ENCODE measurements at places on chromosomes 6 and 20. TPM values are rescaled to one million over a fixed set of nuclear protein-coding genes. Genes with fewer than 3 reads are reported as not detected.
A peak's percentile ranks its signal among the peaks of the same experiment; 100 is the strongest.

GRCh38 chr20:57589123-57589727, 28.3 kb downstream of the PCK1 start:
- no peak for DNase-seq
- peak overlapping the region; percentile 8 for H3K4me3 ChIP-seq
- no peaks in the 10 kb centered on the region for H3K36me3 ChIP-seq
- no peaks in the 10 kb centered on the region for H3K27me3 ChIP-seq
- peak overlapping the region; percentile 96 for H3K27ac ChIP-seq

FOXP4 gene
- polyA plus RNA-seq, result 14.0 TPM

- no peak overlapping the region for H3K27ac ChIP-seq
- no peaks in the 10 kb centered on the region for H3K4me1 ChIP-seq
- no peak for DNase-seq
- H3K4me3 ChIP-seq, result no peak overlapping the region
- no peaks in the 10 kb centered on the region for H3K27me3 ChIP-seq
These were observed 34.6 kb downstream of the RNF146 start for GRCh38 chr6:127301199-127301700.

GRCh38 chr6:6661684-6662083, 73.2 kb downstream of the LY86 start:
- no peaks in the 10 kb centered on the region for H3K27me3 ChIP-seq
- H3K4me1 ChIP-seq, result no peaks in the 10 kb centered on the region
- no peak overlapping the region for H3K27ac ChIP-seq
- H3K4me3 ChIP-seq, result no peak overlapping the region
- DNase-seq, result no peak
